ENCODE measurements at places on chromosomes 3 and 15.

GRCh38 chr15:33959844-33960548, 8.3 kb upstream of the CHRM5 start:
- DNase-seq = no peak

DNA sequence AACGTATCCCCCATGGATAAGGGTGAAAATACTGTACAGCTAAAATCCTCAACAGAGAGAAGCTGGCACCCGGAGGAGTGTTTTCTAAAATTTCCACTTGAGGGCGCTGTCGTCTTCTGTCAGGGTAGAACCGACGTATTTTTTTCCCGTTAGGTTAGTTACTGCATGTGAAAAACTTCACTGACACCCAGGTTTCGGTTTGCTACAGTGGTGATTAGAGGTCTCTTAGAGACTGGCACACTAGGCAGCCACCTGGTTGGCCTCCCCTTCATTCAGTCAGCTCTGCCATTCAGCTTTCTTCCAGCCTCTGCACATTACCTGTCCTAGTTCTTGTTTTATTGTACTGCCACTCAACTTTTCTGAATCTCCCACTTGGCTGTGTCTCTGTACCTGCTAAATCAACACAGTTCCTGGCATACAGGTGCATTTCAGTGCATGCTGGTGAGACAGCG, 18.4 kb downstream of the CCK start:
- peak; percentile 37 for DNase-seq

DNA sequence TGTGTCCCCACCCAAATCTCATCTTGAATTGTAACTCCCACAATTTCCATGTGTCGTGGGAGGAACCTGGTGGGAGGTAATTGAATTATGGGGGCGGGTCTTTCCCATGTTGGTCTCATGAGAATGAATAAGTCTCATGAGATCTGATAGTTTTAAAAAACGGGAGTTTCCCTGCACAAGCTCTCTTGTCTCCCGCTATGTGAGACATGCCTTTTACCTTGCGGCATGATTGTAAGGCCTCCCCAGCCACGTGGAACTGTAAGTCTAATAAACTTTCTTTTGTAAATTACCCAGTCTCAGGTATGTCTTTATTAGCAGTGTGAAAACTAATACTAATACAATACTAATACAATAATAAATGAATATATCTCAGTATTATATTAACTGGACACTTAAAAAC, 9.9 kb upstream of the YEATS2 start:
- DNase-seq = no peak

- no peak for DNase-seq
Measured at GRCh38 chr3:46289966-46290365, 47.7 kb downstream of the CCR3 start.

DNA sequence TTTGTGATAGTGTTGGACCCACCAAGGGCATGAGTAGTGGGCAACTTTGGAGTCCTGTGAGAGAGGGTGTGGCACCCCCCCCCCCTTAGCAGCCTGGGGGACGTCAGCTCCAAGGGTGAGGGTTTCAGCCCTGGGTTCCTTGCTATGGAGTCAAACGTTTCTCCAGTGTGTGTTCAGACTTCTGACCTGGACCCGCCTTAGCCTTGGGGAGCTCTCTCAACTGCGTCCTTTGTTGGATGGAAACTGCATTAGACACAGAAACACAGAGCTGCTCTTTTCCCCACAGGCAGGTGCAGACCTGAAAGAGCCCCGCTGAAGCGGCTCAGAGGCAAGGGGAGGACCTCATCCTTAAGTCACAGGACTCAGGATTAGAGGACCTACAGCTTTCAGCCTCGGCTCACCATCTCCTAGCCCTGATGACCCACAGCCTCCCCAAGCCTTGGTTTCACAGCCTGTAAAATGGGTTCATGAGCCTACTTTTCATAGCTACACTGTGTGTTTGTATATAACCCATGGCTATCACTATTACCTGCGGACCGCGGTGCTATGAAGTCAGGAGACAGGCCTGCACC, 19.9 kb downstream of the ZNF710 start:
- DNase-seq = no peak

DNA sequence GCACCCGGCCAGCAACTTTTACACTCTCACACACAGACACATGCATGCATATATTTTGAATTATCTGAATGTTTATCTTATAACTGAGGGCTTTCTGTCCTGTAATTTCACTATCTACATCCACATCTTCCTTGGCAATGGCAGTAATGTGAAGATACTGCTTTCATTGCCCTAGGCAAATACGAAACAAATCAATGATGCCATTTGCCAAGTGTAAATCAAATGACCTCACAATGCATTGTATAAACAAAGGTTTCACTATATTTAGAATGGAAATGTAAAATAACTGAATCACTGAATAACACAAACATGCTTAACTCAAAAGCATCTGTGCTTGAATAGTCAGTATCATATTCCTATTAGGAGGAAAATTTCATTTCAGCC, 455.6 kb downstream of the TBL1XR1 start:
- no peak for DNase-seq

DNA sequence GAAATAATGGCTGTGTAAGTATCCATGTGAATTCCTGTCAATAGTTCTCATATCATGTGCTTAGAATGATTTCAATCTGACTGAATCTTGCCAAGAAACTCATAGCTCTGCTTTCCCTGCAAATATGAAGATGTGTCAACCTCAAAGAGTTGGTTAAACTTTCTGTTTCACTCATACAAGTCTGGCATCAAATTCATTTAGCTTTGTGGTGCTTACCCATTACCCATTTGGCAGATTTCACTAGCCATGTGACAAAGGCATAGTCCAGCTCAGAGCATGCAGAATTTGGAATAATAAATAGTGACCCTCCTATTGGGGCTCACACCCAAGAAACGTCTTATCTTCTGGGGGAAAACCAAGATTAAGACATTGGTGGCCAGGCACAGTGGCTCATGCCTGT, 256.6 kb upstream of the TPRG1 start:
- no peak for DNase-seq

- DNase-seq = no peak
Measured at GRCh38 chr3:140570602-140571001, 107.3 kb upstream of the TRIM42 start.

- DNase-seq = no peak
Measured at GRCh38 chr3:87209111-87209510, 18.0 kb upstream of the CHMP2B start.

- no peak for DNase-seq
Measured at GRCh38 chr3:46489875-46490274, 7.9 kb upstream of the RTP3 start.

DNA sequence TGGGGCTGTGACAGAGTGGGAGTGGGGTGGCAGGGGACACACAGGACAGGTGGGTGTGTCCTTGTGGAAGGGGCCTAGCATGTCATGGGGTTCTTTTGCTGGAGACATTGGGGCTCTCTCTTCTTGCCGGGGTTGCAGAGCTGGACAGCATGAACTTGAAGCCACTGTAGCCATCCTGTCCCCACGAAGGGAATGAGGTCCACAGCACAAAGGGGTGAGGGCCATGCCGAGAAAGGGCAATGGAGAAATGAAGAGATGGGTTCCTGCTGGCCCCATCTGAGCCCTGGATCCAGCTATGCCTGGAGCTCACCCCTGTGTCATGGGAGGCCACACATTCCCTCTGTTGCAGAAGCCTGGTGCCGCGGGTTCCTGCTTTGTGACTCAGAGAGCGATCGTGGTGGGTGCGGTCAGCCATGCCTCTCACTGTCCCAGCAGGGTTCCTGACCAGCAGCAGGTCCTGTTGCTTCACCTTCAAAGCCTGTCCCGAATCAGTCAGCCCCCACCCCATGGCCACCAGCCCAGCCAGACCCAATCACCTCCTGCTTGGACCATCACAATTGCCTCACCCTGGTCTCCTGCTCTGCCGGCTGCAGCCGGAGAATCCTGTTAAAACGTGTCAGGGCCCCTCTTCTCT, 50.0 kb downstream of the DNAJB8 start:
- DNase-seq = no peak

GRCh38 chr3:126714921-126715320, 10.9 kb downstream of the CHCHD6 start:
- DNase-seq = no peak

DNA sequence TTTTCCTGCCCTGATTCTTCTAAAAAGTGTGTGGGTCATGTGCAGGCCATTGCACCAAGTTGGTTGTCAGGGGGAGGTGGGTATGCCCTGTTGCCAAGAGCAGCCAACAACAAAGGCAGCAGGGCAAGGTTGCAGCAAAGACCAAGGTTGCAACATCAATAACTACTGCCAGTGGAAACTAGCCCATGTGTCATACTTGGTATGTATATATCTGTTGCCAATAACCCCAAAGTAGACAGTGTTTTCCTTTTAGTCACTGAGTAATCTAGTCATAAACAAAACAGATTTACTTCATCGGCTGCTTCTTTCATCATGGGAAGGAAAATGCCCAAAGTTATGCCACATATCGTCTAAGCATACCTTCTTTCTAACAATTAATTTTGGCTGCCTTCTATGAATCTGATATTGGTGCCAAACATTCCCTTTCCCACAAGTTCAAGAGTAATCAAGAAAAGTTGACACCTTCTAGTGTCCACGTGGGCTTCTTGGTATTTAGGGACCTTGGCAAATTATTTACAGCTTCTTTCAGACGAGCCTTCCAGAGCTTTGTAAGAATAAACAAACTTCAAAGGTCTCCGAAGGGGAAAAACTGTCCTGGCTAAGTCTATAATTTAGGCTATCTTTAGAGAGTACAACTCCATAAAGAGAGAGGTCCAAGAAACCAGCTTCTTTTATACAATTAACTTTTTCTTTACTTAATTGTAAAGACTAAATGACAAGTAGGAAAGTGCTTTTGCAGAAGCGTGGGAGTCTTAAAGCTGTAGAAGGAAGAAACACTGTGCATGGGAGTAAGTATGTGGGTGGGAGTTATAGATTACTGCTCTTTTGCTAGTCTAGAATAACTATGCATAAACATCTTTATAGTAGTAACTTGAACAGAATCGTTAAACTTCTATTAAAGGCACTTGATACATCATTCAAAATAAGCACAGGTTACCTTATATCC, 10.0 kb upstream of the MBNL1 start:
- DNase-seq = no peak

GRCh38 chr3:192887701-192888100, 30.0 kb downstream of the MB21D2 start:
- no peak for DNase-seq

- no peak for DNase-seq
Measured at GRCh38 chr15:92510163-92510882, 116.6 kb downstream of the ST8SIA2 start.

DNA sequence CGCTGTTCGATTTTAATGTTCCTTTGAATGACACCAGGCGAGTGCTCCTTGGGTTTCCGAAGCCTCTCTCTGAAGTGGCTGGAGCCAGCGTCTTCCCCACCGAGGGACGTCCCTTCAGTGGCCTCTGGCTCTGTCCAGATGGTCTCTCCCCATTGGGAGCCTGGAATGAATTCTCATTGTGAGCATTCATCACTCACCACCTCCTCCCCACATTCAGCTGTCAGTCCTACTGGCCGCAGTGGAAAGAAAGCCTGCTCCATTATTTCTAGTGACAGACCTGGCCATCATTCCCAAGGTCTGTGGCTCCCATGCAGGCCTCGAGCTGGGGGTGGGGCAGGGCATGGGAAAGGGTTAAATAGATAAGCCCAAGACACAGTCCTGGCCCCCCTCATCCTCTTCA, 35.2 kb downstream of the ZNF710 start:
- no peak for DNase-seq

- DNase-seq = no peak
Measured at GRCh38 chr15:93246266-93247242, 157.5 kb upstream of the RGMA start.

DNA sequence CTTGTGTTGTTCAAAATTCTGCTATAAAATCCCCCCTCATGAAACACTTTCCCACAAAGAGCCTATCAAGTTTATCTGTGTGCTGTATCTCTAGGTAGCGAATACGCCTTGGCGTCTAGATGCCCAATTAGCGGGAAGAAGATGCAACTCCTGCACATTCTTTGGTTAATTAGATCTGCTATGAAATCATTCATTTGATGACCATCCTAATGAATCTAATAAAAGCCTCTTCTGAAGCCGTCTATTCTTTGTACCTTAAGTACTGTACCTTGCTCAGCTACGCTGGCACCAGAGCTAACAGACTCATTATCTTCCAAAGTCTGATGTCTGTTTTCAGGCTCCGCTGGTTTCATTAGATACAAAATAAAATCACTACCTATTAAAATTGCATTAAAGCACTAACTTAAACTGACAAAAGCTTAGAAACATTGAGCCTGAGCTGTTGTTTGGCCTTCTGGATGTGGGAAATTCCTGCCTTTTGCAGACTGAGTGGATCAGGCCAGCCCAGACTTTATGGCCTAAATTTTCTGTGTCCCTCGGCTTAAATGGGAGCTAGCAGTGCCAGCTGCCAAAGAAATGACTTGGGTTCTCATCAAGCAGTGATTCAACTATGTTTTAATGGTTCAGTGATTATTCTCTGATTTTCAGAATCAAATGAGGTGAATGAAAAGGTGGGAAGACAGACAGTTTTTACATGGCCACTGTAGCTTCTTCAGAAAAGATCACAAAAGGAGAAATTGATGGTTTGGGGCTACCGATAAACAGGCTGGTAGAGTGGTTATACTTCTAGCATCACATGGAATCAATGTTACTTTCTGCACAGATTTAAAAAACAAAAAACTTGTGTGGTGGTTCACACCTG, 28.4 kb upstream of the CHST2 start:
- DNase-seq = no peak

- DNase-seq = no peak
Measured at GRCh38 chr3:138434875-138435772, 708 bp downstream of the ESYT3 start.

DNA sequence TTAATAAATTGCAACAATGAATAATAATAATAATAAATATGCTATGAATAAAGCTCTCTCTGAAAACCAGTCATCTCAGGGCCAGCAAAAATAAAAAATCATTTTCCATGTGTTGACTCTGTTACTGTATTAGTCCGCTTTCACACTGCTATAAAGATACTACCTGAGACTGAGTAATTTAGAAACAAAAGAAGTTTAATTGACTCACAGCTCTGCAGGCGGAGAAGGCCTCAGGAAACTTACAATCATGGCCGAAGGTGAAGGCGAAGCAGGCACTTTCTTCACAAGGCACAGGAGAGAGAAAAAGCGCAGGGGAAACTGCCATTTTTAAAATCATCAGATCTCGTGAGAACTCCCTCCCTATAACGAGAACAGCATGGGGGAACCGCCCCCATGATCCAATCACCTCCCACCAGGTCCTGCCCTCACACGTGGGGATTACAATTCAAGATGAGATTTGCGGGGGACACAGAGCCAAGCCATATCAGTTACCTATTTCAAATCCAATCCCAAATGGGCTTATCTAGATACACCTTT, 224.1 kb downstream of the IGSF11 start:
- DNase-seq = no peak
